ENCODE measurements at places on chromosomes 3 and 15.

GRCh38 chr3:39105687-39106063, 1.8 kb downstream of the GORASP1 start:
- DNase-seq: no peak

DNA sequence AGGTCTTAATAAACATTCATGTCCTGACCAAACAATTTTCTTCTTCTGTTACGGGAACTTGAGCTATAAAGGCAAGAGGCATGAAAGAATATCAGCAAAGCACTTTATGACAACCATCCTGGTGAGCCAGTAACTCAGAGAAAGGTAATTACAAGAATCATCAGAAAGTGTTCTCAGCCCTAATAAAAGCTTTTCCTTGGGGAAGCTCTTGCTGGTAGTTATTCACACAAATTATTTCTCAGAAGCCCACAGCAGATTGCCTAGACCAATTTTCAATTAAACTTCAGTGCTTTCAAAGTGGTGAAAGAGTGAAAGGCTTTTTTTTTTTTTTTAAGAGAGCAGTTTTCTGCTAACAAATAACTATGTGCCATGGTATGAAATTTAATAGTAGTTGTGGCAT, 60.9 kb upstream of the PEX5L start:
- no peak for DNase-seq

DNA sequence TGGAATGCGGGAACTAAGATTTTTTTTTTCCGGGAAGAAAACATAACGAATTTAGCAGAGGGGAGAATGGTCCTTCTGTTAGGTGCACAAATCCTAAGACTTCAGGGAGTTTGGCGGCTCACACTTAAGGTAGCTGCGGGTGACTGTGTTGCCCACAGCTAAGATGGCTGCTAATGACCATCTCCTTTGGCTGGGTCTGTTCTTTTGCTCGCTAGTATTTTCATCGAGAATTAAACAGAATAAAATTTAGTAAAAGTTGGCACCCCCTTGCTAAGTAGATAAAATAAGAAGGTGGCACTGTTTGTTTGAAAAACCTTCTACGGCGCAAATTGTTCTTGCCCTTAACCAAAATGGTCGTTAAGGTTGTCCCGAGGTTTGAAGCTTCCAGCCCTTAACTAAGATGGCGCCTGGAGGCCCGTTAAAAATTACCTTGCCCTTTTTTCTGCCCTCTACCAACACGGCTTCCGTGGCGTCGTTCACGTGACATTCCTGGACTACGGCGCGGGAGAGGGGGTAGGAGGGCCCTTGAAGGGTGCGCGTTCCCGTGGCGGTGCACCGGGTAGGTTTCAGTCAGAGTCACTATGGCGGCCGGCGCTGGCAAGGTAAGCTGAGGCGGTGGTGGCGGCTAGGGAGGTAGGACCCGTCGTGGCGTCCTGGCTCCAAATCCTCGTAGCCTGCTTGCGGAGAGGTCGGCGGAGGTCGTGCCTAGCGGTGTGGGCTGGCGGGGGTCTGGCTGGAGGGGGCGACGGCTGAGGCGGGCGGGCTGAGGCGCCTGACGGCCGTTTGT, at the start of gene SLMAP:
SLMAP (plus strand) TSS at position 569 of the 787 bp plus-strand sequence. CDS start 1,343 bp downstream, outside the sequence.
- DNase-seq: peak; percentile 82

GRCh38 chr3:114857299-114857701, 289.8 kb downstream of the ZBTB20 start:
- no peak for DNase-seq

GRCh38 chr3:129554356-129555152, 11.6 kb downstream of the H1-8 start:
- DNase-seq: no peak

- DNase-seq: no peak
These were observed 202.8 kb upstream of the UBE2E2 start for GRCh38 chr3:23000371-23000770.

DNA sequence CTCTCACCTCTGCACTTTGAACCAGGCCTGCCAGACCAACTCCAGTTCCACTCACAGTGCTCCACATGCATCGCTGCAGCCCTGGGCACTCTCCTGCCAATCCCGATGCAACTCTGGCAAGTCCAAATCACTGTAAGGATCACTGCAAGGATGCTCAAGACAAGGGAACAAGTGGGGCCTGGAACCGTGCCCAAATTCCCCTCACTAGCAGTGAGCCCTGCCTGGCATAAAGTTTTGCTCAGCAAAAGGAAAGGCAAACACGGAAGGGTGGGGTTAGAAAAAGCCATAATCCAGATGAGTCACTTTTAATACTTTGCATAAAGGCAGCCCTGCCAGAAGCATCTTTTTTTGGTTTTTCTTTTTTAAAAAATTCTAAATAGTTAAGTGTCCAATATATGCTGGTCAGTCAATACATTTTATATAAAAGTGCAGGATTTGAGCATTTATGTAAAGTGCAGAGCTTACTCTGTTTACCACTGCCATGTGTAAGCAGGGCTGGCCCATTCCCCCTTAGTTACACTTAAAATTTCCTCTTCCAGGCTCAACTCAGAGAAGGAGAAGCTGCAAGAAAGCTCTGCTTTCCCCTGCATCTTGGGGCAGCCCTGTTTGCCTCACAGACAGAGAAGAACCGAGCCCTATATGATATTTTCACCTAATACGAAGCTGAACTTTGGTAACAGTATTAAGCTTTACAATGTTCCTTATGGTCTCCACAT, 102.2 kb downstream of the CD47 start:
- no peak for DNase-seq

- no peak for DNase-seq
These were observed 1449.0 kb downstream of the OTOL1 start for GRCh38 chr3:162945626-162946025.

DNA sequence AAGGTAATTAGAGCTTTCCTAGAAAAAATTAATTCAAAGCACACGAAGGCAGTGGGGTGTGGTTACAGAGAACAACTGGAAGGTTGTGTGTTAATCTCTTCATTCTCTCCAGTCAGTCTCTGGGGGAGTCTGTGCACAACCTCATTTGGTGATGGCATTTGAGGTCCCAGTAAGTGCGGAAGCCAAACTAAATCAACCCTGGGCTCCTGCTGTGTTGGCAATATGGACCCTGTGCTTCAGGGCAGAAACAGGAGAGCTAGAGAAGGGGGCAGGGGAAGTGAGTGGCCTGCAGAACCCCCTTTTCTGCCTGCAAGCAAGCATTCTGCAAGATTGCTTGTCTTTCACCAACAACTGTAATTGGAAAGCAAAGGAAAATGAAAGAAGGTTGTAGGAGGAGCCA, 195.9 kb upstream of the ST8SIA2 start:
- DNase-seq: no peak

DNA sequence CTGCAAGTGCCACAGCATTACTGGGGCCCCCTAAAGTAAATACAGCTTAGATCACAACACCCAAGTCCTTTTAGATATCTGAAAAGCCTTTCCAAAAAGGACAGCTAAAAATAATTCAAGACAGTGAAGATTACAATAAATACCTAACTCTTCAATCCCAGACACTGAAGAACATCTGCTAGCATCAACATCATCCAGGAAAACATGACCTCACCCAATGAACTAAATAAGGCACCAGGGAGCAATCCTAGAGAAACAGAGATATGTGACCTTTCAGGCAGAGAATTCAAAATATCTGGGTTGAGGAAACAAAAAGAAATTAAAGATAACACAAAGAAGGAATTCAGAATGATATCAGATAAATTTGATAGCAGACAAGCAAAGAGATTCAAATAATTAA, 71.7 kb upstream of the TTC14 start:
- DNase-seq: no peak

DNA sequence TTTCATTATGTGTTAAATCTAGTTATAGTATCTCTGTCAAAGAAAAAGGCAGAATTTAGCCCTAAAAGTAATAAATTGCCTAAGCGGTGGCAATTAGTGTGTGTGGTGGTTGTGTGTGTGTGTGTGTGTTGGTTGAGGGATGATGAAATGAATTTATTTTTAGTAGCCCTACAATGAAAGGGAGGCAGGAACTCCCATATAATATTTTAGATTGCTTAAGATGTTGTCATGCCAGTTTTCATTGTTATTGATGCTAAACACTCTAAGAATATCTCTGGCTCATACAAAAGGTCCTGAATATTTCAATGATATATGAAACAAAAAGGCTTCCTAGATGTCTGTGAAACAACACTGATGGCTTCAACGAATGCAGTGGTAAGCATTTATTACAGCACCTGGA, 140.6 kb upstream of the TBC1D5 start:
- DNase-seq: no peak

DNA sequence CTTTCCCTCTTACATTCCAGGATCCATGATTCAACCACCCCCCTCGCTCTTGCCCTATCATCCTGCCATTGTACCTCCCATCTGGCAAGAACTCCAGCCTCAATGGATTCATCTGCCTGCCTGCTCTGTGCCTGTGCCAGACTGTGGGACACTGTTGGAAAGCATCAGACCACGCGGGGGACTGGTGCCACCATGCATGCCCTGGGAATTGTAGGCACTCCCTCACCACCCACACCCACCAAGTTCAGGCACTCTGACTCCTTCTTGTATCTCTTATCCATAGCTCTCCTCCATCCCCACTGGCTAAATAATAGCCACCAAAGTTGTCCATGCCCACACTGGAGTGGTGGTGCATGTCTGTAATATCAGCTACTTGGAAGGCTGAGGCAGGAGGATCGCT, 143.8 kb downstream of the TPRA1 start:
- no peak for DNase-seq

DNA sequence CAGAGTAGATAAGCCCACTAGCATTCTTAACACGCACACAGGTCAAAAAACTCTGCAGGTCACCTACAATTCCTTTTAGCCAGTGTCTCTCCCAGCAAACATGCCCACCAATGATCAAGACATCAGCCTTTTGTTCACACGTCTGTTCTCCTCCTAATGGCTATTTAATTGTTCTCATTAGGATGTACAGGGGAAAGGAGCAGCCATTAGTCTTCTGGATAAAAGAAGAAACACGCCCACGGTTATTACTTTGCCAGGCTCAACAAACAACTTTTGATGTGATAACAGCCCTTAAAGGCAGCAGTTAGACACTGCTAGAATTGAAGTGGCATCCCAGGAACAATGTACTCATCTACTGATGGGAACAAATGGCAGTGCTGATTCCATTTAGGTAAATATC, 108.8 kb downstream of the NTRK3 start:
- no peak for DNase-seq

GRCh38 chr15:62240121-62241096, 75.3 kb upstream of the C2CD4B start:
- DNase-seq: no peak

DNA sequence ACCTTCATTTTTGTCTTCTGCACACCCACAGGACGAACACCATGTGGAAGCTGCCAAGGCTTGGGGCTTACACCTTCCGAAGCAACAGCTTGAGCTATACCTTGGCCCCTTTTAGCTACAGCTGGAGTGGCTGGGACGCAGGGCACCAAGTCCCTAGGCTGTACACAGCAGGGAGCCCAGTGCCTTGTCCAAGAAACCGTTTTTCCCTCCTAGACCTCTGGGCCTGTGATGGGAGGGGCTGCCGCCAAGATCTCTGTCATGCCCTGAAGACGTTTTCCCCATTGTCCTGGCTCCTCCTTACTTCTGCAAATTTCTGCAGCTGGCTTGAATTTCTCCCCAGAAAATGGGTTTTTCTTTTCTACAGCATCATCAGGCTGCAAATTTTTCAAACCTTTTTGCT, 7.8 kb downstream of the CNTN4 start:
- no peak for DNase-seq

GRCh38 chr3:65742914-65743313, 295.8 kb downstream of the MAGI1 start:
- no peak for DNase-seq

DNA sequence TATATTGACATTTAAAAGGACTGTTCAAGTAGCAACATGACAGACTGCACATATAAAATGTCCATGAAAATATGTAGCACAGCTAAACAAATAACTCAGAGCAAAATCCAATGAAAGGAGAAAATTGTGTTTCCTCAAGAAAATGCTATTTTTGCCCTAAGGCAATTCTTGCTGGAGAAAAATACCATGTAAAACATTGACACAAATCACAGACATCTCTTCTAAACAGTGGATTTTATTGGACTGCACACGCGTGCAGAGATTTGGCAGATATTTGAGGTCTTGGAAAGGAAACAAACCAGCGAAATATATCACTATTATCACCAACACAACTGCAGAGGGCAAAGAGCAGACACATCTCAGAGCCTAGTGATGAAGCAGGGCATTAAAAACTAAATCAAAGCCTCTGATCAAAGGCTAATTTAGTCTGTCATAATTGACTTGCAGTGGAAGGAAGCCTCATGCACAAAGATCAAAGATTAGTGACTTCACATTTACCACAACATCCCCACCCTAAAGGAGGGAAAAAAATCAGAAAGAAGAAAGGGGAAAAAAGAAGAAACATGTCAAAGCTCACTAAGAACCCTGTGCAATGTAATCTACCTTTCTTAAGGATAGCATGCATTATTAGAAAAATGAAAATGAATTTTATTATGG, 52.4 kb downstream of the CHL1 start:
- no peak for DNase-seq

- DNase-seq: peak; percentile 85
These were observed at the start of gene ZSCAN2 for GRCh38 chr15:84600687-84601554. Gene ZSCAN2 (plus strand): TSS chr15:84601009. CDS start chr15:84603928, 2,919 bp downstream.

DNA sequence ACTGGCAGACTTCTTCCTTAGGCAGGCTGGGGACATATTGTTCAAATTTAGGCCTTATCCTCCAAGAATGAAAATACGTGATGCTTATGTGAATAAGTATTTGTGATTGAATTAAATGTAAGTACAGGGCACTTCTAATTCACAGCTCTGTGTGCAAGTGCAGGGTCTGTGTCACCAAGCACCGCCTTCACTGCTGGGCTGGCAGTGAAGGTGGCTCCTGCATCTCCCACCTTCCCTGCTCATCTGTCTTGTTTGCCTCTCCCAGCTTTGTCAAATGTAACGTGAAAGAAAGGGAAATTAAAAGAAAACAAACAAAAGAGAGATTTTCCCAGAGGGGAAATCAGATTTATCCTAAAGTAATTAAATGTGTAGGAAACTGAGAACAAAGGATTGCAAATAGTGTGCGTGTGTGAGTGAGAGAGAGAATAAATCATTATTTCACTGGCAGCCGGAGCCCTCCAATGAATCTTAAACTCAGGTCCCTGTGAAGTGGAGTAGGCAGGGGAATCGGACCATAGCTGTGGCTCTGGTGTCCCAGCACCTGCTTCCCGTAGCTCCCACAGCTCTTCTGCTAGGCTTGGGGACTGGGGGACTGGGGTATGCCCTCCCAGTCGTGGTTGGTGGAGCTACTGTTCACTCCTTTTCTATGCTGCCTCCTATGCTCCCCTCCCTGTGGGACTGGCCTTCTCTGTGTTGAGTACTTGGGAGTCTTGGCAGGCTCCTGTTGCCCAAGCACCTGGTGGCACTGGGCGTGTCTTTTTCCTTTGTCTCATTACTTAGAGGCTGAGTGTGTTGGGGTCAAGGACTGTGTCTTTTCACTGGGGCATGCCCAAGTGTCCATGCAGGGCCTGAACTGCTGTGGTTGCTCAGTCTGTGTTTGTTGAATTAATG, 222.2 kb downstream of the EPHB1 start:
- no peak for DNase-seq

DNA sequence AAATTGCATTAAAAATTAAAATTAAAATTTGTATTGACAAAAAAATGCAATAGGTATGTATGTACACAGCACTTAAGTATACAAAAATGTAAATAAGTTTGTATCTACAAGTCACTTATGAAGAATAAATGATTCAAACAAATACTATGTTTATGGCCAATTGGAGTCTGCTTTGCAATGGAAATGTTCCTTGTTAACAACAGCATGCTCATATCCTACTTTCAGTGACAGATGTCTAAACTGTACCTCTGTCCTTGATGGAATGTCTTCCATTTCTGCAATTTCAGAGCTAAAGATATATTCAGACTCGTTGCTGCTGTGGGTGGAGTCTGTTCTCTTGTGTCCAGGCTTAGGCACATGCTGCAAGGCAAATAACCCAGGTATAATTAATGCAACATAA, 64.1 kb upstream of the MYO5C start:
- DNase-seq: no peak

Measured in stimulated activated CD4-positive, alpha-beta T cell treated with anti-CD3 and anti-CD28 coated beads, Interleukin-1b, Interleukin-23, amount 100 ng/mL, for 1 hour (primary cell).